ENCODE measurements at places on chromosomes 6 and 20. TPM values are rescaled to one million over a fixed set of nuclear protein-coding genes. Genes with fewer than 3 reads are reported as not detected.

The TXLNB gene
- total RNA-seq: 0.29 TPM

The CAGE1 gene
- not detected for total RNA-seq

The ARMH2 gene
- not detected for total RNA-seq

The FAM83B gene
- total RNA-seq: 46.5 TPM

Measured in mucosa of descending colon (tissue), 3 donors.